Activated T-helper 1 cell treated with anti-CD3 and anti-CD28 coated beads, Interleukin-2, amount 50 U/mL, for 16 hours (primary cell): ENCODE measurements at places on chromosomes 6 and 20.

- DNase-seq: no peak
These were observed 27.6 kb downstream of the TREML4 start for GRCh38 chr6:41255638-41256246.

DNA sequence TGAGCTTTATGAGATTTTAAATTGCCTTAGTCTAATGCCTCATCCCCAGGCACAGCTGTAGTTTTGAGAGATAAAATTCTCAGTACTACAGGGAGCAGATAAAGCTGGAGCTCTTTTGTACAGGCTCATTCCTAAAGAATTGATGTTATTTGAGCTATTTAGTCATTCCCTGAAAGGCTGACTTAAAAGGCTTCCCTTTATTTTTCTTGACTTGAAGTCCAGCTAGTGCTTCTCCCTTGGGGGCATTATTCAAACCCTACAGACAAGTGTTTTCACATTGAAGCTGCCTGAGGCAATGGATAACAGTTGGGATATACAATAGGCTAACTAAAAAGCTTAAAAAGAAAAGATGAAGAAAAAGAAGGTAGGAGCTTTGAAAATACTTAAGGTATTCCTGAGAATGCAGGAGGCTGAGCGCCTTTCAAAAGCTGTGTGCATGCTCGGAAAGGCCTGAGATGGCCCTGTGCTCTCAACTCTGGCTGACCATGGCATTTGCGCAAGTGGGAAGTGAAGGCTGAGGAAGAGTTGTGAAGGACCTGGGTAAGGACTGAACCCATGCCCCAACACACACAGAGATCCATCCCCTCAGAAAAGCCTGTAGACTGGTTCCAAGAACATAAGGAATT lies 315.1 kb downstream of the SMOC2 start:
- DNase-seq: no peak

GRCh38 chr20:56143759-56144158 lies 104.8 kb upstream of the MC3R start:
- DNase-seq: no peak

DNA sequence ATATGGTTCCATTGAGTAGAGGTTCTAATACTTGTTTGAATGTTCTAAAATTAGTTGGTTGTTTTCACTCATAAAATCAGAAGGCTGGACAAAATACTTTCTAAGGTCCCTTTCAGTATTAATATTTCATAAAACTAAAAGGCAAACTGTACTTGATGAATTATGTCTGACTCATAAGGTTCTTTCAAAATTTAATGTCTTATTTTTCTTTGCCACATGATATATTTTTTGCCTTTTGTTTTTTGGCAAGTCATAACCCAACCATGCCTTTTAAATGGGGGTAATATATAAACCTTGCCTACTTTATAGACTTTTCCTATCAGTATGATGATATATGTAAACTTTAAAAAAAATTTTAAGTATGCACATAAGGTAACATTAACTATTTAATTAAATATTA lies 244.7 kb downstream of the PTPRK start:
- no peak for DNase-seq

DNA sequence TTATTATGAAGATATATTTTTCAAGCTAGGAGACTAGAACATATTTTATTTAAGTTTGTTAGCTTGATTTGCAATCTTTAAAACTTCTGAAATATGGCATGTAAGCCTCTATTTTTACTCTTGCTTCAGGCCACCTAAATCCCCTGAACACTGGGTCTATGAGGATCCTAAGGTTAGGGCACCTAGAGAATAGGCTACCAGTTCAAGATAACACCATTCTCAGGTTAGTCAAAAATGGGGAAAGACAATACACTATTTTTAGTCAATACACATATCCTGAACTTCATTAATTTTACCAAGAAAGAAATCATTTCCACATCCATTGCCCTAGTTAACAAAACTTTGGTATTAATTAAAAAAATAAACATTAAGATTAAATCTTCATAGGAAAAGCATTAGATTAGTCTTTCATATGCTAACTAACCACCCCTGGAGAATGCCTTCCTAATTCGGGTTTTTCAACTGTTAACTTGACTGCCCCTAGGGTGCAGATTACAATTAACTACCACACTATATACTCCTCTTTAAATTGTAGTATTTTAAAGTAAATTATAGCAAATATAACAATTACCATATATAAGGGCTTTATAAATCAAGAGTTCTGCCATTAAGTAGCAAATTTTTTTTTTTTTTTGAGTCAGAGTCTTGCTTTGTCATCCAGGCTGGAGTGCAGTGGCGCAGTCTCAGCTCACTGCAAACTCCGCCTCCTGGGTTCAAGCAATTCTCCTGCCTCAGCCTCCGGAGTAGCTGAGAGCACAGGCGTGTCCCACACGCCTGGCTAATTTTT lies 6.7 kb upstream of the HSF2 start:
- DNase-seq: no peak

GRCh38 chr6:27748661-27749060 lies 163.5 kb downstream of the OR2B2 start:
- no peak for DNase-seq

DNA sequence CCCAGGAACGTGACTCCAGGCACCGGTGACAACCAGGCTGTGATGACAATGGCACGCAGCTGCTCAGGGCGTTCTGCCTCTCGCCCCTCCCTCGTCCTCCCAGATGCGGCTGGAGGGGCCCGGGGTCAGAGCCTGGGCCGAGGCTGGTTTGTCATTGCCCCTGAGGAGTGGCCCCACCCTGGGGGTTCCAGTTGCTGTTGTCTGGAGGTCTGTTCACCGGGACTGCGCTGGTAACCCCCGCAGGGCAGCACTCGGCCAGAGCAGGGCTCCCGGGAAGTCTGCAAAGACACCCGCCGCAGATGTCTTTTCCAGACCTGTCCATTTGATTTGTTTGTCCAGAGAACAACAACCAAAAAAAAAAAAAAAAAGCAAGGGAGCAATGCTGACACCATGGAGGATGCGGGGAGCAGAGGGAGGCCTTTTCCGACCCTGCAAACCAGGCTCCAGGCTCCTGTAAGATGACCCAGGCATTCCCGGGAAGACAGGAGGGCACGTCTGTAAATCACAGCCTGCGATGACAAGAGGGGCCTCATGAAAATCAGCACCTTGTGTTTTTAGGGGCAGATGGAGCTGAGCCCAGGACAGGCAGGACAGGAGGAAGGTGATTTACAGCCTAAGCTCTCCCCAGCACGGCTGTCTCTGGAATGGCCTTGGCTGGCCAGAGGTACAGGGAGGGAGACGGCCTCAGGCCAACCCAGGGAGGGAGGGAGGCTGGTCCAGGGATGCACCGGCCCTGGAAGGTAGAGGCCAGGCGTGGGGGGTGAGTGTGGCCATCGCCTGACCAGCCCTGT lies 189.3 kb downstream of the ERMARD start:
- DNase-seq: no peak

GRCh38 chr6:4890627-4891026 lies 113.2 kb downstream of the RPP40 start:
- no peak for DNase-seq

- no peak for DNase-seq
These were observed 10.6 kb downstream of the MTCH1 start for GRCh38 chr6:36975231-36976006.

GRCh38 chr20:62924442-62925075 lies 1.7 kb downstream of the DIDO1 start:
- no peak for DNase-seq

- DNase-seq: no peak
These were observed 534.7 kb upstream of the JARID2 start for GRCh38 chr6:14711056-14711703.

DNA sequence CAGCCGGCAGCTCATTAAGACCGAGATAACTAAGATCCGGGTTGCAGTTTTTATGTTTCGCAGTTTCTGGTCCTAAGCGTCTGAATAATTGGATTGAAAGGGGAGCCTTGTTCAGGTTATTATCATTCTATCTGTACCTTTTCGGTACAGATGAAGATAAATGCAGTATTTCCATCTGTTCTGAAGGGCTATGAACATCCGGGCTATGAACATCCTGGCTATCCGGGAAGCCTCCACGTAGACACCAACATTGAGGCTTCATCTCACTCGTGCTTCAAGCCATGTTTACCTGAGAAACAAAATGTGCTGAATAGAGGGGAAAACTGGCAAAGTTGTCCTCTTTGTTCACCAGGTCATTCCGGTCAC lies 399 bp upstream of the REPS1 start:
- DNase-seq: no peak

DNA sequence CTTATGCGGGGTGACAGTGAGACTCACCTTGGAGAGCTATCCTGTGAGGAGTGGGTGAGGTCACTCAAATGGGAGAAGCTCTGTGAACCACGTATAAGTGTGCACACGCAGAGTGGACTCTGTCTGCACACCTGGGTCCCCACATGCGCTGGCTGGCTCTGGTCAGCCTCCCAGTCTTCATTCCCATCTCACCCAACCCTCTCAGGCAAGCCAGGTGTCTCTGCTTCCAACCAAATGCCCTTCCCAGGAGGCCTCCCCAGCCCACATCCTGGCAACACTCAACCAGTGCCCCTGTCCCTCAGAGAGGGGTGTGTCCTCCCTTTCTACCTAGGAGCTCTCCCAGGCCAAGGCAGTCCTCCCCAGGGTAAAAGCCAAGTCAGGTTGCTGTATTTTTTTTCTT lies 8.0 kb upstream of the PI16 start:
- no peak for DNase-seq

DNA sequence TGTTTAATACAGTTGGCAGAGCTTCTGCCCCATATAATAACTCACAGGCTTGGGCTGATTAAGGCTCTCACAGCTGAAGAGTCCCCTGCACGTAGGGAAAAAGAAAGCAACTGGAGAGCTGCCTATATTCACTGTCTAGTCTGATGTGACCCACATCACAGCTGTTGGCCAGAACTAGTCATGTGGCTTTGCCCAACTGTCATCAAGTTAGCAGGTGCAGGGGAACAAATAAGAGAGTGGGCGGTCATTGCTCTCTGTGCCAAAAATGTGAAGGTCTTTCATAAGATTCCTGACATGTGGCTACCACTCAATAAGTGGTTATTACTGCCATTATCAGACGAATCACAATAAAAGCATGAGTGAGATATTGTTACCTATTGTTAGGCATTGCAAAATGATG lies 665.2 kb downstream of the DOK5 start:
- no peak for DNase-seq

- no peak for DNase-seq
These were observed 76.1 kb upstream of the PRL start for GRCh38 chr6:22372922-22373321.

DNA sequence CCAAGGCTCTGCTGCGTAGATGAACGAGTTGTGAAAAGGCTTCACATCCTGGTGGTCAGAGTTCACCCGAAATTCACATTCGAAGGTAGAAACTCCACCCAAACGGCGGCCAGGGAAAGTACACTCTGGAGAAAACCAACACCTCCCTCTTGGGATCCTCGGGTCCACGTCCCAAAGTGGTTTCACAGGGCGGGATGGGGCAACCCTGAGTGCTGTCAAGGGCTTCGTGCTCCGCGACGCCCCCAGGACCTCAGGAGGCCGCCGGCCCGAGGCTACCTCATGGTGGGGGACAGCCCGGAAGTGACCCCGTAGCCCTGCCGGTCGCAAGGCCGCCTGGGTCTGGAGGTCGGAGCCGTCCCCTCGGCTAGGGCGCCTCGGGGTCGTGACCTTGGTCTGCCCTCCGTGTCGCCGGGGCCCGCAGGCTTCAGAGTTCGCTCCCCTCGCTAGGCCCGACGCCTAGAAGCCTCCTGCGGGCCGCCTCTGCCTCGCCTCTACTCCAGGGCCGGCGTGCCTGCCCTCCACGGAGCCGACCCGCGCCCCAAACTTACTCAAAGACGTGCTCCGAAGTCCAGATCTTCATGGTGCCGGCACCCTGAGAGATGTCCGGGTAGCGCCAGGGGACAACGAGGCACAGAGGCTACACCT lies at the start of gene PRELID3B:
Gene PRELID3B, minus strand, starts transcription at position 636 of the 645 bp plus-strand sequence. Its CDS starts 56 bp downstream, at position 580.
- DNase-seq: no peak

DNA sequence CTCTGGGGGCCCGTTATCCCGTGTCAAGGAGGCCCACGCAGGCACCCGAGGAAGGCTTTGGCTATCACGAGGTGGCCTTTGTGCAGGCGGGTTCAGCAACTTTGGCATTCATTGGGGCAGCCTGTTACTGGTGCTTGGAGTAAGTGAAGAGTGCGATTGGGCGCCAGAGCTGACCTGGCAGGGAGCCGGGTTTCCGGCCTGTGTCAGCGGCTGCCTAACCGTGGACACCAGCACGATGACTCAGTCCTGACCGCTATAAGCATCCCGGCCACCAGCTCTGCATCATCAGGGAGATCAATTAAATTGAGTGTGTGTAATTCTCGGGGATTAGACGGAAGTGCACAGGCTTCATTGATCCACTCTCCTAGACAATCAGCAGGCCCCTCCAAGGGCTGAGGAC lies 45.9 kb downstream of the CDH4 start:
- no peak for DNase-seq

DNA sequence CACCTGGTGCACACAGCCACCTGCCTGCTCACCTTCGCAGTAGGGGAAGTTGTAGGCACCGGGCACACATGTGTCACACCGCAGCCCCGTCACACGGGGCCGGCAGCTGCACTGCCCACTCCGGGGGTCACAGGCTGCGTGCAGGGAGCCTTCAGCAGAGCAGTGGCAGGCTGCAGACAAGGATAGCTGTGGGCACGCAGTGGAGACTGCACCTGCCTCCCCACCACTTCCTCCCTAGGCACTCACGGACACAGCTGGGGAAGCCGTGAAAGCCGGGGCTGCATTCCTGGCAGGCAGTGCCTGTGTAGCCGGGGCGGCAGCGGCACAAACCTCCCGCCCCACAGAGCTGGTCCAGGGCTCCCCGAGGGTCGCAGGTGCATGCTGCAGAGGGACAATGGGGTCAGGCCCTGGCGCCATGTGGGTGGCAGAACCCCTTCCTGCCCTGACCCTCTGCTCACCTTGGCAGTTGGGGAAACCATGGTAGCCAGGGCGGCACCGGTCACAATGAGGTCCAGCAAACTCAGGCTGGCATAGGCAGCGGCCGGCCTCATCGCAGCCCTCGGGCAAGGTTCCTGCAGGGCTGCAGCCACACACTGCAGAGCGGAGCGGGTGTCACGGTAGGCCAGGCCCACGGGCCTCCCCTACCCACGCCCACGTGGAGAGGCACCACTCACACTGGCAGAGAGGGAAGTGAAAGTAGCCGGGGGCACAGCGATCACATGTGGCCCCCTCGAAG lies 29.4 kb downstream of the LAMA5 start:
- no peak for DNase-seq

GRCh38 chr6:19180348-19181072 lies 656.7 kb upstream of the ID4 start:
- DNase-seq: no peak

DNA sequence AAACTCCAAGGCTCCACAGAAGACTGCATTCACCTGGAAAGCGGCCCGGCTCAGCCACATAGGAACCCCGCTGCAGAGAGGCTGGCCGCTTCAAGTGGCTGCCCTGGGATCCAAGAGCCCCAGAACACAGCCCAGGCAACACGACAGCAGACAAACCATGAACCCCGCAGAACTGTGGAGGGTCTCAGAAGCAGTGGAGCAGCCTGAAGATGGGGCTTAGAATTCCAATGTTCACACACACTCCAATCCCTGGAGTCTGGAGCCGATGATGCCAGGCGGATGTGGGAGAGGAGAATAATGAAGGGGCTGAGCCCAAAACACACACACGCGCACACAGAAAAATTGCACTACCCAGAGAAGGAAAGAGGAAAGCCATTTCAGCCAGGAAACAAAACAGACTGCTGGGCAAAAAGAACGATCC lies 52.4 kb downstream of the NINL start:
- DNase-seq: no peak
